CD8-positive, alpha-beta memory T cell (primary cell): ENCODE measurements at places on chromosomes 2 and 18. TPM values are rescaled to one million over a fixed set of nuclear protein-coding genes. Genes with fewer than 3 reads are reported as not detected.
A peak's percentile ranks its signal among the peaks of the same experiment; 100 is the strongest.

Gene THUMPD2
- polyA plus RNA-seq, result 8.0 TPM

Gene HOXD9
- not detected for polyA plus RNA-seq

Gene ORC2
- 8.5 TPM for polyA plus RNA-seq

Gene GAL3ST2
- polyA plus RNA-seq, result not detected

DNA sequence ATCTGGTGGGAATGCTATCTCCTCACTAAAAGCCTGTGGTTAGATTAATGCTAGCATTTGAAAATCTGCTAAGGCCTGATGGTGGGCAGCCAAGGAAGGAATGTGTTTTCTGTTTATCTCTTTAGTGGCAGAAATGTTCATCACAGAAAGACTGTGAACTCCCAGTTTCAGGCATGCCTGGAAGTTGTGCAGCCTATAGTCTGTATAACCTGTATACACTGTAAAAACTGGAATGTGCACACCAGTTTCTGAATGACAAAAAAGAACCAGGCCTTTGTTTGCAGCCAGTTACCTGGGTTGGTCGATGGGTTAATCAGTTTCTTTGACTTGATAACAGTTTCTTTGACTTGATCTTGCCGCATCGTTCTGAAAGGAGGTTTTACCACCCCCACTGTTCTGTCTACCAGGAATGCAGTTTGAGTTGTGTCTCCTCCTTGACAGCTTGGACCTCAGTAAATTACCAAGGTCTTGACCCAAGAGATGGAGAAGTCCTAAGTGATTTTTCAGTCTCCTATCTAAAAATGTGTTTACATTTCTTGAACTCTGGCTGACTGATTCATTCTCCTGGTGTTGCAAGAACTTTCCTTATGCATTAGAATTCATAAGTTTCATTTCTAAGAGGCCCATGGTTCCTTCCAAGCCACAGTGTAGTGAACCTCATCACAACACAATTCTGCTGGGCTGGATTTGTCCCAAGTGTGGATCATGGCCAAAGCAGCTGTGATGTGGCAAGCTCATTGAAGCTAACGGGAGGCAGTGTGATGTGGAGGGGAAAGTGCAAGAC lies 62.2 kb downstream of the KIAA2012 start:
- no peaks in the 10 kb centered on the region for H3K4me1 ChIP-seq
- no peak overlapping the region for H3K27ac ChIP-seq
- H3K4me3 ChIP-seq, result no peak overlapping the region
- no peak for DNase-seq
- H3K27me3 ChIP-seq, result no peaks in the 10 kb centered on the region

GRCh38 chr2:172461591-172462372 lies 34.4 kb downstream of the ITGA6 start:
- peak; percentile 63 for DNase-seq
- peak overlapping the region; percentile 34 for H3K27ac ChIP-seq
- H3K4me1 ChIP-seq, result peaks cover 85% of the 10 kb centered on the region

DNA sequence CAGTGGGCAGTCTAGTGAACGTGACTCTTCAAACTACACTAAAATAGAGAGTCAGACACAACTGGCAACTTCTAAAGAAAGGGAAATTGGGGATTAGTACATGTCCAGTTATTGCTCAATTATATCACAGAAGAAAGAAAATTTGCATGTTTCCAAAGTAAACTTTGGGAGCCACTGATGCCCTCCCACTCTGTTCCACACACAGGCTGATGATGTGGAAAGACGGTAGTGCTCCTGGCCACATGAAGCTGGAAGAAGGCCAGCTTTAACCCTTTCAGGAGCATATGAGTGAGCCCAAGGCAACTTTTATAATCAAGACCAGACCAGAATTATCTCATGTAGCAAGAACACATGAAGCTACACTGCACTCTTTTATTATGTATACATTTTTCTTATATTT lies 141.0 kb downstream of the NR4A2 start:
- no peak overlapping the region for H3K27ac ChIP-seq
- no peaks in the 10 kb centered on the region for H3K27me3 ChIP-seq
- no peaks in the 10 kb centered on the region for H3K4me1 ChIP-seq
- H3K36me3 ChIP-seq, result no peaks in the 10 kb centered on the region
- H3K4me3 ChIP-seq, result no peak overlapping the region

DNA sequence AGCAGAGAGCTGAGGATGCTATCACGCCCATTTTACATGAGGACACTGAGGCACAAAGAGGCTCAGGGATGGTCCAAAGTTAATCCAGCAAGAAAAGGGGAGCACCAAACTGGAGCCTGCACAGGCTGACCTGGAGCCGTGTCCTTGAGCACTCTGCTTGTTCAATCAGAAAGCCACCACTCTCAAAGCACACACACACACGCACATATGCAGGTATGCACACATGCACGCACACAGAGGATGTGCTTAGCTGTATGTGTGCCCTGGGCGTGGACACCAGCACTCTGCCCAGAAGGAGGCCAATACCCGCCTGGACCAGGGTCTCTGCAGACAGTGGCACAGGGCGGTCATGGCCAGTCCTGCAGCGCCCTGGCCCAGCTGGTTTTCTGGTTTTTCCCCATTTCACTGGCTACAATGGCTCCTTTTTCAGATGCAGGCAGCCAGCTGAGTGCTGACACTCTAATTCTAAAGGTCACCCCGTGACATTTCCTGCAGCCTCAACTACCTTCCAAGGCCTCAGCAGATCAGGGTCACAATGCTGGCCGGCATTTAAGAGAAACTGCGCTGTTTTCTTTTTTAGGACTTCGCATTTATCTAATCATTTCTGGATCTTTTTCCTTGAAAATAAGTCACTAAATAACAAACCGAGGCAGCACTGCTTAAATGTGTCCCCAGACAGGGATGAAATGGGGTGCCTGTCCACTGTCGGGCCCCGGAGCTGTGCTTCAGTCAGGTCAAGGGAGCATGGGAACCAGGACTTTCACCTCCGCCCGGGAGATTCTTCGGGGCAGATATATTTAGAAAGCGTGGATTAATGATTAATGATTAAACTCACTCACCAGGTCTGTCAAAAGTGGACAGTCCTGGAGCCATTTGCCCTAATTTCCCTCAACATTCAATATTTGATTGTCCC lies 104.5 kb downstream of the HDAC4 start:
- H3K27ac ChIP-seq, result peak overlapping the region; percentile 17
- H3K4me3 ChIP-seq, result peak overlapping the region; percentile 86
- no peaks in the 10 kb centered on the region for H3K36me3 ChIP-seq
- no peak for DNase-seq

- no peak overlapping the region for H3K27ac ChIP-seq
- no peaks in the 10 kb centered on the region for H3K36me3 ChIP-seq
- no peak overlapping the region for H3K4me3 ChIP-seq
- DNase-seq, result no peak
- no peaks in the 10 kb centered on the region for H3K27me3 ChIP-seq
- no peaks in the 10 kb centered on the region for H3K4me1 ChIP-seq
Observed at GRCh38 chr2:54396107-54396506, 60.0 kb upstream of the SPTBN1 start.

GRCh38 chr18:79509536-79509930 lies 113.8 kb downstream of the NFATC1 start:
- H3K27me3 ChIP-seq, result no peaks in the 10 kb centered on the region
- no peak overlapping the region for H3K4me3 ChIP-seq
- DNase-seq, result peak; percentile 28

DNA sequence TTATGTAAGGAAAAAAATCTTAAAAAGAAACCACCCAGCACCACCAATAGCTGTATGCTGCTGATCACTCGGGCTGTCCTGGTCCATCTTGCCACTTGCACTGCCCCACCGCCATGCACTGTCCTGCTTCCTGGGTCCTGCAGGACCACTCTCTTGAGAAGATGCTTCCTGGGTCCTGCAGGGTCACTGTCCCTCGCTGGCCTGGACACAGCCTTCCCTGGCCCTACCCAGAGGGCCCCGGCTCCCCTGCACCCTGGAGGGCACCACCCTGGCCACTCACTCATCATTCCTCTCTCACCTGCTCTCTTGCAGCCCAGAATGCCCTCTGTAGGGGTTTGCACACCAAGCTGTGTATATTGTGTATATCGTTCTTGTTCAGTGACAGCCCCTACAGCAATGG lies 2.4 kb upstream of the OTOS start:
- no peaks in the 10 kb centered on the region for H3K27me3 ChIP-seq
- peaks cover 5% of the 10 kb centered on the region for H3K4me1 ChIP-seq
- no peak overlapping the region for H3K27ac ChIP-seq
- H3K4me3 ChIP-seq, result no peak overlapping the region

DNA sequence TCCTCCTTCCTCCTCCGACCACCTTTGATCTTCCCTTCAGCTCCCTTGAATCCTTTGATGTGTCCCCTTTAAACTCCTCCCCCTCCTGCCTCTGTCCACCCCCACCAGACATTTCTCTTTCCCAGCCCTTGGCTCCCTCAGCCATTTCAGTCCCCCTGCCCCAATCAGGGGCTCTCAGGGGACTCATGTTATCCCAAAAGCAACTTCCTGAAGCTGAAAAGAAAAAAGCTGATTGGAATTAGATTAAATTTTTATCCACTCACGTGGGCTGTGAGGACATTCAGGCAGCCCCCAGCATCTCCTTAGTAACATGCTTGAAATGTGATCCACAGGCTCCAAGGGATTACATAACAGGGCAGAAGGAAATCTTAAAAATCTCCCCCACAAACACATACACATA lies 81.3 kb downstream of the NEURL3 start:
- H3K27ac ChIP-seq, result no peak overlapping the region
- no peak for DNase-seq
- no peak overlapping the region for H3K4me3 ChIP-seq

- H3K4me3 ChIP-seq, result no peak overlapping the region
- DNase-seq, result no peak
- H3K27ac ChIP-seq, result no peak overlapping the region
- H3K27me3 ChIP-seq, result peaks cover 5% of the 10 kb centered on the region
- H3K4me1 ChIP-seq, result no peaks in the 10 kb centered on the region
Observed at GRCh38 chr2:224257156-224257555, 144.8 kb downstream of the FAM124B start.

GRCh38 chr2:26757873-26758789 lies 6.0 kb upstream of the SLC35F6 start:
- no peaks in the 10 kb centered on the region for H3K36me3 ChIP-seq
- H3K4me1 ChIP-seq, result peaks cover under 1% of the 10 kb centered on the region
- H3K27me3 ChIP-seq, result no peaks in the 10 kb centered on the region
- no peak for DNase-seq
